ENCODE measurements at places on chromosomes 12 and 14. TPM values are rescaled to one million over a fixed set of nuclear protein-coding genes. Genes with fewer than 3 reads are reported as not detected.

The SETD3 gene
- total RNA-seq, result 87.0 TPM

The PIANP gene
- 0.13 TPM for total RNA-seq

The SYT1 gene
- total RNA-seq, result 1.1 TPM

The GLIPR1L1 gene
- total RNA-seq, result not detected

The IFNG-AS1 gene
- not detected for total RNA-seq

The EXOC3L4 gene
- not detected for total RNA-seq

The KRT6A gene
- not detected for total RNA-seq

The GLIPR1L2 gene
- 0.07 TPM for total RNA-seq

The FOXA1 gene
- total RNA-seq, result 0.13 TPM

Measured in thoracic aorta endothelial cell (primary cell).